Cortex of kidney (tissue), 1 donor: ENCODE measurements at places on chromosomes 11 and 22.

DNA sequence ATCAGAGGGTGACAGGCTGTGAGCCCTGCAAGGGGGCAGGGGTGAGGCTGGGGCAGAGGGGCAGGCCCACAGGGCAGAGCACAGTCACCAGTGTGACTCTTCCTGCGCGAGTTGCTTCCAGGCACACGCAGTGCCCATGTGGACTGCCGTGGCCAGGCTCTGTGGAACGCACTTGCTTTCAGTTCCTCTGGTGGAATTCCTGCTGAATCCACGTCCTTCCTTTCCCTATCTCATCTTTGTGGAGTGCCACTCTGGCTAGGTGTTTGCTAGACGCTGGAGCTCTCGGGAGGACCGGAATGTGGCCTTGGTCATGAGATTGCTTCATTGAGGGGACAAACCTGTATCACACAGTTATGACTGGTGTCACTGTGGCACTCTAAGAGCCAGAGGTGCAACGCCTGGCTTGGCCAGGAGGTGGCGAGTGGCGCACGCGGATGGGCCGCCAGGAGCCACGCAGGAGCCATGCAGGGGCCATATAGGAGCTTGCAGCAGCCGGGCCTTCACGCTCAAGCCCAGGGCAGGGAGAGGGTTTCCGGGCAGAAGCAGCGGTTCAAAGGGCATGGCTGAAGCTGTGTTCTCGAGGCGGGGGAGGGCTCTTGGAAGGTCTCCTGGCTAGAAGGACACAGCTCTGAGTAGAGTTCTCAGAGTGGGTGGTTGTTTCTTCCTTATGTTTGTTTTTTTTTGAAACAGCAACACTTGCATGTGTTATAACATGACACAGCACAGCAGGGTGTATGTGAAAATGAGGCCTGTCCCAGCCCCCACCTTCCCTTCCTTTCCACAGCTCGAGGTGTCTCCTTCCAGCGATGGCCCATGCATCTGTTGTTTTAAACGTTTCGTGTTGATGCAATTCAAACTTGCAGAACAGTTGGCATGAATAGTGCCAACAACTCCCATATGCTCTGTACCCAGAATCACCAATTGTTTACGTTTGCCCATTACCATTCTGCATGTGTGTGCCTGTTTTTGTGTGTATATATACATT lies 36.2 kb downstream of the TBC1D22A start:
- no peak for DNase-seq

DNA sequence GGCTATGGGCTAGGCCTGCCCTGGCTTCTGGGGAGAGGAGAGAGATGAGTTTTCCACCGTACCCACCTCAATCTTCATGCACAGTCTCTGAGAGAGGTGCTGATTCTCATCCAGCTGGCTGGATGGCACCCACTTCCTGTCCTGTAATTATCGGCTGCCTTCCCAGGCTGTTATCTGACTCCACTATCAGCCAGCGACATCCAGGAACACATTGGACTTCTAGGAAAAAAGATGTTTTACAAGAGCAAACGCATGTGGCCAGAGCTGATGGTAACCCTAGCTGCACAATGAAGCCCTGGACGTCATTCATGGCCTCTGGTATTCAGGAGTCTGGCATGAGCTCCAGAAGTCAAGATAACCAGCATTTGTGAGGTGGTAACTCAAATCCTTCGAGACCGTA lies 137.4 kb downstream of the EHF start:
- DNase-seq, result no peak

- no peak for DNase-seq
These were observed 6.9 kb downstream of the OSBPL5 start for GRCh38 chr11:3158131-3158591.

DNA sequence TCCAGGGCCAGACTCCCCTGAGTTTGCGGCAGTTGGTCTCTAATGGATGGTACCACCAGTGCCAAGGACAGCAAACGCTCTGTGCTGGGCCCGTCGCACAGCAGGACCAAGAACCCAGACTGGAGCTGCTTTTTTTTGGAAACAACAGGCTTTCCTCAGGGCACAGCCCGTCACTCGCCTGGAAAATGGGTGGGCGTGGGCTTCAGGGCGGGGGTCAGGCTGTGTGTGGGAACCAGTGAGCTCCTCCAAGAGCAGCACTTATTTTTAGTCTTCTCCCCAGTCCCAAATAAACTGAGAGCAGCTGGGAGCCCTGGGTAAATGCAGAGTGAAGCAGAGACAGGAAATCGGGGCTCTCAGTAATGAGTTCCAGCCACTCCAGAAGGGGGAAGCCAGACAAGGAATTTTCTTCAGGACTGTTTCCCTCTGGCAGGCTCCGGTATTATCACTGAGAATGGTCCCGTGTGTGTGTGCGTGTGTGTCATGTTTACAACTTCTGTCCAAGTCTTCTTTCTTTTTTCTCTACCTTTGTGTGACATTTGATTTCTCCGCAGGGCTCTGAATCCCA lies 63.0 kb downstream of the PPFIBP2 start:
- no peak for DNase-seq

DNA sequence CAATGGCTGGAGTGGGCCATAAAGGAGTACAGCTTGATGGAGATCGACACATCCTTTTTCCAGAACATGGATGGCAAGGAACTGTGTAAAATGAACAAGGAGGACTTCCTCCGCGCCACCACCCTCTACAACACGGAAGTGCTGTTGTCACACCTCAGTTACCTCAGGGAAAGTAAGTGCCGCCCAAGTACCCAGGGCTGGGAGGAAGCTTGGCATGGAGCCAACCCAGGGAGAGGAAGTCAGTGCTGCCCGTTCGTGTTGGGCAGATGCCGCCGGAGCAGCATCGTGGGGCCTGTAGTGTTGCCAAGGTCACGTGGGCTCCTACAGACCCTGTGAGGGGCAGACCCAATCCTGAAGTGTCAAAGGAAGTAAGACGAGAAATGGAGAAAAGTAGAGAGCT lies 78.9 kb downstream of the FLI1 start:
- DNase-seq, result no peak
